HS-27A (cell line): ENCODE measurements at places on chromosomes 13 and 19.
A peak's percentile ranks its signal among the peaks of the same experiment; 100 is the strongest.

DNA sequence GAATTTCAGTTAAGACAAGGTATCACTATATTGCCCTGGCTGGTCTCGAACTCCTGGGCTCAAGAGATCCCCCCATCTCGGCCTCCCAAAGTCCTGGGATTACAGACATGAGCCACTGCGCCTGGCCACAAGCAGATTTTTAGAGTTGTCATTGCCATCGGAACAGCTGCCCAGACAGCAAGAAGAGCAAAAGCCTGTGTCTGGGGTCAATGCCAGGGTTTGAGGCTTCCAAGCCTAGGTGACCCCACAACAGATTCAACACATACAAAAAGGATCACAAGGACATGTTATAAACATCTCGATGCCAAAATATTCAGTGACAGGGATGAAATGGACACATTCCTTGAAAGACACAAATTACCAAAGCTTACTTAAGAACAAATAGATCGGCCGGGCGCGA lies 40.1 kb upstream of the KLF2 start:
- DNase-seq, result no peak

- DNase-seq, result no peak
Observed at GRCh38 chr13:30846311-30846710, 59.8 kb upstream of the MEDAG start.

- no peak for DNase-seq
Observed at GRCh38 chr13:102978168-102978567, 88.0 kb downstream of the SLC10A2 start.

DNA sequence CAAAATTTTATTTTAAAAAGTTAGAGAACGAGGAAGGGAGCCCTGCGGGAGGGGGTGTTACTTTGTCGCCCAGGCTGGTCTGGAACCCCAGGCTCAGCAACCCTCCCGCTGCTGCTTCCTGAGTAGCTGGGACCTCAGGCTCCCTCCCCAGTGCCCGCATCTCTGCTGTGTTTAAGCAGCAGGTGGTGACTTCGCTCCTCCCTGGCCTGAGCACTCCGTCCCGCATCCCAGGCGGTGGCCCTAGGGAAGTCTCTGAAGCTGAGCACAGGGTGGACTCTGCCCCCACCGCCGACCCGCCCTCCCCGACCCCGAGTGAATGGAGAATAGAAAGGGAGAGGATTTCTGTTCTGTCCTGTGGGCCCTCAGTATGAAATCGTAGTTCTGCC lies 30.5 kb downstream of the ZNF701 start:
- DNase-seq, result no peak

- no peak for DNase-seq
Observed at GRCh38 chr13:46644816-46645215, 91.8 kb downstream of the LRCH1 start.

DNA sequence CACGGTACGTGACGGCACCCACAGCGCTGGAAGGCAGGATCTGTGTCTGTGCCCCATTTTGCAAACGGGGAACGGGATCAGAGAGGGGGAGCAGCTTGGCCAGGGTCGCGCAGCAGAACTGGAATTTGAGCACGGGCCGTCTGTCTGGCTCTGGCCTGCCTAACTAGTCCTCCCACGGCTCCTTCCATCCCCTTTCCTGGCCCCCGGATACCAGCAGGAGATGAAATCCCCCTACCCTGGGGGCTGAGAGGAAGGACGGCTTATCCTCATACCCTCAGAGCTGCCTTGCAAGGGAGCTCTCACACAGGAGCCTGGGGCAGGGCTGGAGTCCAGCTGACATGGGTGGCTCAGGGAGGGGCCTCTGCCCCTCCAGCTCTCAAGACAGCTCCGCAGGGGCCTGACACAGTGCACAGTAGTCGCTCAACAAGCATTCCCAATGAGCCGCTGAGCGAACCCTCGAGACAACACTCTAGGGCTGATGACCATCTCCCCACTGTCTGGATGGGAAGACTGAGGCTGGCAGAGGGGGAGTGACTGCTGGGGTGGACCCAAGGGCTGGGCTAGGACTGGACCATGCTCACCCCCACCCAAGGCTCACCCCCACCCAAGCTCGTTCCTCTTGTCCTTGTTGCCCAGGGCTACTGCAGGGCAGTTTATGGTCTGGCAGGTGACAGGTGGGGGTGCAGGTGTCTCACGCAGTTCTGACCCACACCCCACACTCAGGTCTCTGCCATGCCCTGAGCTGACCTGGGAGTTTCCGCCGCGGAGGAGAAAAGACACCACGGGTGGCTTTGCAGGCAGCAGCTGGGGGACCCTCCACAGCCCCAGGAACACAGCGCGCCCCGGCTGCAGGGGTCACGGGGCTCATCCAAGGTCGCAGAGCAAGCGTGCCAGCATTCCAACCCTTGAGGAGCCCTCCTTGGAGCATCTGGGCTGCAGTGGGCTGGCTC lies 4.0 kb downstream of the ZBTB7A start:
- no peak for DNase-seq

GRCh38 chr13:19993024-19993423 lies 34.5 kb downstream of the ZMYM2 start:
- DNase-seq, result no peak

DNA sequence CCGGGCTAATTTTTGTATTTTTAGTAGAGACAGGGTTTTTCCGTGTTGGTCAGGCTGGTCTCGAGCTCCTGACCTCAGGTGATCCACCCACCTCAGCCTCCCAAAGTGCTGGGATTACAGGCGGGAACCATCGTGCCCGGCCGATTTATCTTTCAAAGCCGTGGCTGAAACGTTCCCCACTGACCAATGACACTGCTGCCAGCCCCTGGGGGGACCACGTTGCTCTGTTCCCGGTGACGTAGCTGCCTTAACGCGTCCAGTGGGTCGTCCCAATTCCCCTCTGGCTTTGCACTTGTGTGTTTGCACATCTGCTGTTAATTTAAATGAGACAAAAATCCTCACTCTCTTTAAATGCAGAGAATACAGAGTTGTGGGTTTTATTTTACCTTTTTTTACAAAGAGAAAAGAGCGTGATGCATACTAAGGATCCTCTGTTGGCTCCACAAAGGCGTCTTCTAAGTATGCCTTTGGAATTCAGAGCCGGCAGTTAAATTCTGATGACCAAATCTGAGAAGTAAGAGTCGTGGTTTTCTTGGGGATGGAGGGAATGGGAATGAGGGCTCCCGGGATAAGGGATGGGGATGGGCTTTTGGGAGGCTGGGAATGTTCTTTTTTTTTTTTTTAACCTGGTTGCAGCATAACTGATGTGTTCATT lies 18.6 kb upstream of the LMTK3 start:
- no peak for DNase-seq

DNA sequence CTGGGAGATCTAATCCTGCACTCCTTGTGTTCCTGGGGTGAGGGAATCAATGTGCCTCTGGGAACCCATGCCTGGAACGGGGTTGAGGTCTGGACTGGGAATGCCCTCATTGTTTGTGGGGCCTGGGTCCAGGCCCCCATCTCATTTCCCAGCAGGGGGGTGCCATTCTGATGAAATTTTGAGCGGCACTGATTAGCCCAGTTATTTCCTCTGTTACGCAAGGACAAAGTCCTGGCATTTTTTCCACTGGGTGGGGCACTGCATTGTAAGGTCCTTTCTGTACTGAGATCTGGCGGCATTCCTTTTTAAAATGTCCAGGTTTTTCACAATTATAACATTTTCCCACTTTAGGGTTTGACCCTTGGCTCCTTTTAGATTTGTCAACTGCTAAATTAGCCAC lies 14.8 kb downstream of the FPR3 start:
- DNase-seq, result peak; percentile 27

- DNase-seq, result no peak
Observed at GRCh38 chr13:41199079-41199478, 4.7 kb upstream of the KBTBD7 start.

- no peak for DNase-seq
Observed at GRCh38 chr19:1854542-1855039, 6.3 kb upstream of the REXO1 start.

- DNase-seq, result no peak
Observed at GRCh38 chr13:103276775-103277498, 210.7 kb upstream of the SLC10A2 start.

DNA sequence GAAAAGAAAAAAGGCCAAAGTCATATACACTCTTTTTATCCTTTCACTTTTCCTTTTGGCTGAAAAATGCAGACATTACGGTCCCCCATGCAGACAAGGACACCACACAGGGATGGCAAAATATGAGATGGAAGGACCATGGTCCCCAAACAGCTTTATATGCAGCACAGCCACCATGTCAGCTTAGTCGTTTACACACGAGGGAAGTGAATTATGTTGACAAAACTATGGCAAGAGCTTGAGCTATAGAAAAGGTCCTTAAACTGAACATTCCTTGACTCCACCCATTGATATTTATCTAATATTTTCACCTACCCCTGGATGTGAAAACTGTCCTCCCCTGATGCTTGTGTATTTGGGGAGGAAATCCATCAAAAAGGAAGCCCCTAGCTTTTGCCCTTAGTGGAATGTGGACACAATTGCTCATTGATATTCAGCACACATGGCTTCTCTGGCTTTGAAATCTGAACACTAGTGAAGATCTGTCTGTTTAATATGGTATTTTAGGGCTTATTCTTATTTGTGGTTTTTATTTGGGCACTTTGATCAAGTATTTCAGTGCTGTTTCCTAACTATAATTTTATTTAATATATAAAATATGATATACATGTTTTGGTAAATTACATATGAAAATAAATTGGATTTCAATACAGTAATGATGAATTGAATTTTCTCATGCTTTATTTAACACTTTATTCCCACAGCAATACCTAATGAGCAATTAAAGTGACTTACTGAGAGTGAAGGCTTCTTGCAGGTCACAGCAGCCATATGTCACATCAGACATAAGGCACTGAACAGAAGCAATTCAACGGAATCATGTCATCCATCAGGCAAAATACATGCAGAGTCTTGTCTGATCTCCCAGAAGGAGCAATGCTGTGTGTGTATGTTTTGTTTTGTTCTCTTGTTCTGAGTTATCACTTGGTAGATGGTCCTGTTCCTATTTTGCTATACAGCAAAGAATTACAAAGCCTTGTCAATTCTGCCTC lies 6.8 kb upstream of the GTF2F2 start:
- DNase-seq, result no peak

DNA sequence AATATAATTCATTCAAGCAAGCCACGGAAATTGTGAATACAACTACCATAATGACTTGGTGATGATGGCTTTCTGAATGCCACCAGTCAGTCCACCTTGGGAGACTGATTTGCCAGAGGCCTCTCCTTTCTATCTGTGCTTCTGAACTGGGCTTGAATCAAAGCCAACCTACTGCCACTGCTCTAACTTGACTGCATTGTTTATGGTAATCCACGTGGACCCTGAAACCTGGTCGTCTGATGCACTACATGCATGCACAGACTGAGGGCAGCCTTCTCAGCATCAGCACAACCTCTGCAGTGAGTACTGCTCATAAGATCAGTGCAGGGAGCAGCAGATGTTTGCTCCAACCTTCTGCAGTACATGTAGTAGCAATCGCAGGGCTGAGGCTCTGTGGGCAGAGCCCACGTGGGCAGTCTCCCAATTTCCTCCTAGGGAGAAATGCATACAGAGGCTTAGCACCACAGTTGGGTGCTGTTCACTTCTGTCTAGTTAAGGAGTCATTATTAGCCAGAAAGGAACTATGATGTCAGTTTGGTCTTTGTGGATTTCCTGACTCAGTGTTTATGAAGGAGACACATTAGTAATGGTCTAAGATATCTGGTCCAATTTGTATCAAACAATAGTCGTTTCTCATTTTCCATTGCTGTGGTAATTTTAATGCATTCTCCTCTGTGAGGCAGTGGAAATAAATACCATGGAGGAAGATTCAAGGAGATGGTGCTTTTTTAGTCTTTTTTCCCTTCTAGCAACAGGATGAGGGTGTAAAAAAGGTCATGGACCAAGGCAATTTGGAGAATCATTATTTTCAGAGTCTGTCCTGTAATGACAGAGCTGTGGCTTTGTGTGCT lies 82.5 kb downstream of the AKAP11 start:
- DNase-seq, result no peak
